IMR-90 (cell line): ENCODE measurements at places on chromosomes 3 and 15. TPM values are rescaled to one million over a fixed set of nuclear protein-coding genes. Genes with fewer than 3 reads are reported as not detected.

The ZNF80 gene
- total RNA-seq: not detected in 2 replicates

The KIF23 gene
- 56.1 and 70.5 TPM in 2 replicates for total RNA-seq

GRCh38 chr3:184117636-184118035, 17.5 kb upstream of the EIF2B5 start:
- no peaks in the 10 kb centered on the region for H3K36me3 ChIP-seq
- no peak overlapping the region for H3K27ac ChIP-seq
- H3K4me3 ChIP-seq: no peak overlapping the region
- DNase-seq: no peak
- H3K4me1 ChIP-seq: no peaks in the 10 kb centered on the region

DNA sequence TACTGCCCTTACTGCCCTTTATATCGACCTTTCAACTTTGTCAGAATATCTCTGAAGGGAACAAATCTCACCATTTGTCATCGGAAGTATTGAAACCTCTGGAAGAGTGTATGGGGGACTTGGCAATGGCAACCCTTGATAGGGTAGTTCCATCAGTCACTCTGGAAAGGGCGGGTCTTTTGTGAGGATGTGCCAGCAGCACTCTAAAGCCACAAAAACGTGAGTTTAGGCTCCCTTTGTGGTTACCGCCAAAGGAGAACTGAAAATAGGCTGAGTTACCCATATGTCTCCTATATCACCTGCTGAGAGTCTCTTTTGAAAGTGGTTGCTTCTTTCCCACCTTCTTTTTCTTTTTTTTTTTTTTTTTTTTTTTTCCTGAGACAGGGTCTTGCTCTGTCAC, 296.8 kb upstream of the CHRM5 start:
- no peaks in the 10 kb centered on the region for H3K36me3 ChIP-seq
- no peak overlapping the region for H3K27ac ChIP-seq
- H3K4me3 ChIP-seq: no peak overlapping the region
- DNase-seq: no peak
- no peaks in the 10 kb centered on the region for H3K4me1 ChIP-seq
- peaks cover 4% of the 10 kb centered on the region for H3K27me3 ChIP-seq

DNA sequence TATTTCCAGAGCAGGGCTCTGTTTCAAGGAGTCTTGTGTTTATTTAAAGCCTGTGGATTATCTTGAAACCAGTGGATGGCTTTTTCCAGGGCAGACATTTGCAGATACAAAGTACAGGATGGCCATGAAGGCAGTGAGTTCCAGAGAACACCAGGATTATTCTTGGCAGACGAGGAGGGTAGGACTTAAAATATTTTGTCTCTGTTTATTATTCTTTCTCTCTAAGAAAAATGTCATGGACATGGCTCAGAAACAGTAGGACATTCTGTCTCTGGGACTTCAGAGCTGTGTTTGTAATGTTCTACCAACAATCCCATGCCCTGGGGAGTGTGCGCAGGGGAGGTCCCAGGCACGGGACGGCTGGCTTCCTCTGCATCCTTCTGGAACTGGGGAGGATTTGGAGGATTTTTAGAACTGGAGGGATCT, 125.9 kb downstream of the ATP10A start:
- no peak overlapping the region for H3K4me3 ChIP-seq
- DNase-seq: peak; percentile 41
- no peaks in the 10 kb centered on the region for H3K27me3 ChIP-seq
- H3K36me3 ChIP-seq: no peaks in the 10 kb centered on the region; the same call in 1 of the 2 replicates
- peaks cover 13% of the 10 kb centered on the region for H3K4me1 ChIP-seq

DNA sequence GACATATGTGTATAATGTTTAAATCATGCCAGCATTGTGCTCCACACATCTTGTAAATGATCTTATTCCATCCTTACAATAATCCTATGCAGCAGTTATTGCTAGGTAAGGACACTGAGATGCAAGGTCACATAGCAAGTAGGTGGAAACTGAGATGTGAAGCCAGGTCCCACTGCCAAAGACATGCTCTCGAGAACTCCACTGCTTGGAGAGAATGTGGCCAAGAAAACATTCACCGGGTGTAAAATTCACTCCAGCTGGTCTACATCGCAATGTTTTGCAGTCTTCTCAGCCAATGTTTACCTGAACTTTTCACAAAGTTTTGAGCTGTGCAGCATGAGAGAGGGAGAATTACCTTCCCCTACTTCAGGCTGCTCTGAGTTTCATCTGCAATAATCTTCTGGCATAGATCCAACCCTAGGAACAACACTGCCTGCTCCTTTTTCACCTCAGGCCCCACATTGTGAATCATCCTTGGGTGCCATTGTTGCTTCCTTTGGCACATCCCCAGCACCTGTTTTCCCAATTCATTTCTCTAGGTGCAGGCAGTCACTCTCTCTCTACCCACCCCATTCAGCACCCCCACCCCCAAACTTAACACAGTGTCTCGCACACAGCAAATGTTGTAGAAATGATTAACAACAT, 53.5 kb upstream of the PRTG start:
- no peaks in the 10 kb centered on the region for H3K36me3 ChIP-seq
- no peak overlapping the region for H3K27ac ChIP-seq
- no peak overlapping the region for H3K4me3 ChIP-seq
- peak; percentile 17 for DNase-seq
- peaks cover 5% of the 10 kb centered on the region for H3K27me3 ChIP-seq
